Stimulated activated CD4-positive, alpha-beta T cell treated with anti-CD3 and anti-CD28 coated beads, Interleukin-1b, Interleukin-23, amount 100 ng/mL, for 4 hours (primary cell): ENCODE measurements at places on chromosomes 2 and 18.

GRCh38 chr2:172859581-172860335 lies 124.1 kb downstream of the RAPGEF4 start:
- DNase-seq: no peak

- DNase-seq: no peak
Measured at GRCh38 chr2:230898713-230899091, 26.3 kb downstream of the GPR55 start.

- DNase-seq: no peak
Measured at GRCh38 chr18:79516441-79516931, 120.8 kb downstream of the NFATC1 start.

- no peak for DNase-seq
Measured at GRCh38 chr2:74530239-74531187, 780 bp downstream of the HTRA2 start.
